ENCODE measurements at places on chromosomes 1 and 21. TPM values are rescaled to one million over a fixed set of nuclear protein-coding genes. Genes with fewer than 3 reads are reported as not detected.

PLA2G2A gene
- not detected for total RNA-seq

FCRL5 gene
- not detected for total RNA-seq

WASF2 gene
- 104 TPM for total RNA-seq

SYPL2 gene
- total RNA-seq: not detected
